ENCODE measurements at places on chromosomes 4 and X.

GRCh38 chr4:56127716-56128115 lies 179.0 kb downstream of the CEP135 start:
- DNase-seq: peak; percentile 59

- DNase-seq: peak; percentile 76
These were observed 83.2 kb upstream of the ARHGAP24 start for GRCh38 chr4:85391589-85392410.

DNA sequence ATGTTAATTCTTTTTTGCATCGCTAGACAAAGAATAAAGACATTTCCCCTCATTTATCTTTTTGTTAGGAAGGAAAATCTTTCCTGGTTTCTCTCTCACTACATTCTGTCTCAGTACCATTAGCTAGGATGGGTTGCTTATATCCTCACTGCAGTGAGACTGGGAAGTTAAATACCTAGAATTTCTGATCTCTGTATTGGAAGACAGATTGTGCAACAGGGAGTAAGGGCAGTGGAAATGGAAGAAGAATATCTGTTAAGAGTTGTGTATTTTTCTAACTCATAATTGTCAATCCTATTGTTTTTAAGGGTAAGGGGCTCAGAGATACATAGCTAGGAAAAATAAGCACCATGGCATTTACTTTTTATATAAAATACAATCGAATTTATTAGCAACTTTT lies 19.6 kb downstream of the PTPN13 start:
- no peak for DNase-seq

DNA sequence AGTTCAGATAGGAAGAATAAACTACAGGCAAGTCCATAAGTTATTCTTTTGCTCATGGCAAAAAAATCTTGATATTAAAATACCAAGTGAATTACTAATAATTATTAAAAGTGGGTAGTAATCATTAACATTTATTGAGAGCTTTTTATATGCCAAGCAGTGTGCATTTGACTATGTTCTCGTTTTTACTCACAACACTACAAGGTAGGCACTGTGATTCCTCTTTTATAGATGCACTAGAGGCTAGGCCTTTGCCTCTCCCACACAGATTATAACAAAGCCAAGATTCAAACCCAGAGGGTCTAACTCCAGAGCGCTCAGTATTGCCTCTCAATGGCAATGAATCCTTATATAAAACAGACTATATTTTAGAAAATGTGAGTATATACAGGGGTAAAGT lies 254.2 kb downstream of the NAF1 start:
- no peak for DNase-seq

GRCh38 chr4:185396724-185397385 lies at the start of gene ANKRD37:
Gene ANKRD37 (plus strand): TSS chr4:185396841. CDS start chr4:185396924, 83 bp downstream.
- DNase-seq: peak; percentile 86

DNA sequence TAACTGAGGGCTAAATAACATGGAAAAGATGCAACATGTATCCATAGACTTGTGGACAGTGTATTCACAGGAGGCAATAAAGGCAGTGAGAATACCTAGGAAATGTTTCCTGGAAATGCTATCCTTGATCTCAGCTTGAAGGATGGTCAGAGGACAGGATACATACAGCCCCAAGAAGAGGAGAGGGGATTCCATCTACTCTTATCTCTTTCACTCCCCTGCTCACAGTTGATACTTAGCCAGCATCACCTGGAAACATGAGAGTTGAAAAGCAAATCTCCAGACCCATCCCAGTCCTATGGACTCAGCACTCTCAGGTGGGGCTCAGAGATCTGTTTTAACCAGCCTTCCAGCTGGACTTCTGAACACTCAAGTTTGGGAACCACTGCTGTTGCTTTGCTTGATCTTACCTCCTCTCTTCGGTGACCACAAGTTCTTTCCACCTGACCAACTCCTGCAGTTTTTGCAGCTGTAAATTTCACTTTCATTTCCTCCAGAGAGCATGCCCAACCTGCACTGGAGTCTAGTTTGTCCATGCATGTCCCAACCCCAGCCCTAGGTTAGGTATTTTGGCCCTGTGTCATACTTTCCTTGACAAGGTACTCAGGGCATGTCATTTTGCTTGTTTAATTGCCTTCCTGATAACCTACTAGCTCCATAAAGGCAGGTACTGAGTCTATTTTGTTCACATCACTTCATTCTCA lies 10.4 kb downstream of the RELL1 start:
- DNase-seq: no peak

- peak; percentile 63 for DNase-seq
These were observed 204.1 kb downstream of the LDB2 start for GRCh38 chr4:16694173-16694883.

GRCh38 chr4:41428601-41429279 lies 109.2 kb upstream of the LIMCH1 start:
- no peak for DNase-seq

DNA sequence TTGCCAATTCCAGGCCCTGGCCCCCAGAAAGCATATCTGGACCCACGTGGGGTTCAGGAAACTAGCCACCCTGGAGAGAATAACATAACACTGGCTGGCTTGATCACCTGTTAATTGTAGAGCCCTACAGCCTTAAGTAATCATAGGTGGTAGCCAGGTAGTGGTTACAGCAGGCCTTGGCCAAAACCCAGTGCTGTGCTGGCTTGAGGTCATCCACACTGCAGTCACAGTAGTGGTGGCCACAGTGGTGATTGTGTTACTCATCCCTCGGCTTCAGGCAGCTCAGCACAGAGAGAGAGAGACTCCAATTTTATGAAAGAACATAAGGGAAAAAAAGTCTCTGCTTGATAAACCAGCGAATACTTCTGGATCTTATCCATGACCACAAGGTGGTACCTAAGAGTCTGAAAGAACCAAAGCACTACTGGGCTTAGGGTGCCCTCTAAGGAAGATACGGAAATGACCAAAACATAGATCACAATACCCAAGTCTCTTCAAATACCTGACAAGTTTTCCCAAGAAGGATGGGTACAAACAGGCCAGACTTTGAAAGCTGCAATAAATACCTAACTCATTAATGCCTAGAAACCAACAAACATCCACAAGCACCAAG lies 46.6 kb upstream of the CDX4 start:
- no peak for DNase-seq

DNA sequence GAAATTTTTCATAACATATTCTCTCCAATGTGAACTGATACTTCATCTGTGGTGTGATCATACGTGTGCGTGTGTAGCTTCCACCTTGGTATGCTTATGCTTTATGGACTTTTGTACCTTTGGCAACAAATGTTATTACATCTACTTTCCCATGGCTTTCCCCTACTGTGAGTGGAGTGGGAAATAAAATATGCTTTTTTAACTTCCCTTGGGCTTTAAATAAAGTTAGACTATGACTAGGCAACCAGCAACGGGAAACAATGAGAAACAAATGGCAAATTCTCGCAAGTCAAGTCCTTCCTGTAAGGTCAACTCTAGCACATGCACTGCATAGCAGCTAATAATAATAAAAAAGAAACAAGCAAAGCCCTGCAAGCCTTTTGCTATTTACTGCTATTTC lies 205.0 kb upstream of the PDE5A start:
- peak; percentile 77 for DNase-seq

- peak; percentile 39 for DNase-seq
These were observed 22.2 kb downstream of the SPINK2 start for GRCh38 chr4:56799161-56799759.

DNA sequence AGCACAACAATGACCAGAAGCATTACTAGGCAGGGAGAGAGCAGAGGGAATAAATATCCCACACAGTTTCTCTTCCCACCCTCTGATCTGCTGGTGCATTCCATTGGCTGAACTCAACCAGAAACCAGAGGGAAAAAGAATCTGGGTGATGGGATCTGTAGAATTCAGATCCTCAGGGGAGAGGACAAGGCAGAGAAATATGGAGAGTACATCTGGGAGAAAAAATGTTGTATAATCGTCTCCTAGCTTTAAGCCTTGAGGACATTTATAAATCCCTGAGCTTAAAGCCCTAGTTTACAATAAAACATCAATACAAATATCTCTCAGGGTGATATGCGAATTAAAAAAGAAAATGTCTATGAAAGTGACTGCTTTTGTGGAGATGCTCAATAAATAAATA lies 368.1 kb upstream of the MAD2L1 start:
- DNase-seq: no peak

DNA sequence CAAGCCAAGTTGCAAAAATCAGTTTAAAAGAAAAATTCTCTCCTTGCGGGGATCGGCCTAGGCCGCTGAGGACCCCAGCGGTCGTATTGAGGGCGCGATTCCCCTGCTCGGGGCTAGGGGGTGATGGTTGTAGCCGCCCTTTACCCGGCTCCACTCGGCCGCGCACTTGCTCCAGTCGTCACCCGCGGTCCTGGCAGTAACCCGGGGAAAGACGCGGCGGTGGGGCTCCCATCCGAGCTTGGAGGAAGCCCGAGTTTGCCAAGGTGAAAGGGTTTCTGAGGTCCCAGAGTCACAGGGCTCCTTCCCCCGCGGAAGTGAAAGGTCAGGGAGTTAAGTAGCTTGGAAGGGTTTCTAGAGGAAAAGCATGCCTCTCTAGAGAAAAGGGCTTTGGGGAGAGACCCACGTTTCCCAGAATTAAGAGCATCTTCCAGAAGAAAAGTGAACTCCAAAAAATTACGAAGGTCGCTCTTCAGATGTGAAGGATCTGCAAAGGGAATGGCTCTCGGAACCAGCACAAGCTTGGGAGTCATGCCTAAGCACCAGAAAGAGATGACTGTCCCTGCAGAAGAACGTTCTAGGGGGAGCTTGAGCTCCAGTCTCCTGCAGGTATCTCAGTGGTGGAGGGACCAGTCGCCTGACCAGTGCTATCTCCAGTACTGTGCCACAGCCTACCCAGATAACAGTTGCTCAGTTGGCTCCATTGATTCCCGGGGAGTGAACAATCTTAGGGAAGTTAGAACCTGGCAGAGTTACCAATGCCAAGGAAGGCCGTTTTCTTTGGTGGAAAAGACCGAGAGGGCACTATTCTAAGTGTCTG lies 875 bp downstream of the LAP3 start:
- peak; percentile 53 for DNase-seq

DNA sequence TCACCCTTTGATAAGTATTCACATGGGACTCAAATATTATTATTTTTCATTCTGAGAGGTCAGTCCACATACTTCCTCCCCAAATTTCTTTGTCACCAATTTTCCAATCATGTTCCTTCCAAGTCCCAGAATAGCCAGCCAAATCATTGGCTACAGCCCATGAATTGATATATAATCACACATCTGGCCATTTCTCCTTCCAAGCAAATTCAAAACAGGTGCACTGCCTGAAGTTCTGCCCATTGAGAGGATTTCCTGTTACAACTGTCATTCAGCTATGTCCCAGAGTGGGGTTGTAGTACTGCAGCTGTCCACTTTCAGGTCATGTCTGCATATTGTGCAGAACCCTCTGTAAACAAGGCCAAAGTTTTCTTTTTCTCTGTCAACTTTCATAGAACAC lies 347.8 kb downstream of the GRID2 start:
- DNase-seq: peak; percentile 64

GRCh38 chr4:158259955-158260575 lies 49.8 kb downstream of the TMEM144 start:
- peak; percentile 42 for DNase-seq

DNA sequence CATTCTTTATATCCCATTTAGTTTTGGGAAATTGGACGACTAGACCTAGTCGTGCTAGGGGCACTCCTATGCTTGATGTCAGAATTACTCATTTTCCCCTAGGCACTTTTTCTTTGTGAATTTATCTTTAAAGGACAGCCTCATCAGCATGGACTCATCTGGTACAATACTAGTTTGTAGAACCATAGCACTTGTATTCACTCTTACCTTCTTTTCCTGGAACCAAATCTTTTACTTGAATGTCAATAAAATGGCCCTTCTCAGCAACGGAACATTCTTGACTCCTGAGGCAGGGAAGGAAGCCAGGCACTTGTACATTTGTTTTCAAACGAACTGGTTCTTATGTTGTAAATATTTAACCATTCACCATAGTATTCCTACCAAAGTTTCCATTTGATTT lies 187.1 kb downstream of the SHROOM3 start:
- peak; percentile 66 for DNase-seq

DNA sequence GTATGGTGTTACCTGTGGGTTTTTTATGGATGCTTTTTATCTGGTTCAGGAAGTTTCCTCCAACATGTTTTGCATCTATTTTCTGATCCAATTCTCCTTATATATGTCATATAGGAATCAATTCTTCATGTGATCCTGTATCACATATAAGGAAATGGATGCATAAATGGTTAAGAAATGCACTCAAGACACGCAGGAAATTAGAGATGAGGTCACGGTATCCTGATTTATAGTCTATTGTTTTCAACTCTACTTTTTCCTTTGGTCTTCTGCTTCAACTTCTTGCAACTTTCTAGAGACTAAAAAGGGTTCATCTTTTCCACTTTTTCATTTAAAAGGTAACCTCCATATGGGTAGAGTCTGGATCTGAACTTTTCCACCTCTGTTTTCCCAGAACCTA lies 33.6 kb upstream of the IL13RA1 start:
- no peak for DNase-seq

DNA sequence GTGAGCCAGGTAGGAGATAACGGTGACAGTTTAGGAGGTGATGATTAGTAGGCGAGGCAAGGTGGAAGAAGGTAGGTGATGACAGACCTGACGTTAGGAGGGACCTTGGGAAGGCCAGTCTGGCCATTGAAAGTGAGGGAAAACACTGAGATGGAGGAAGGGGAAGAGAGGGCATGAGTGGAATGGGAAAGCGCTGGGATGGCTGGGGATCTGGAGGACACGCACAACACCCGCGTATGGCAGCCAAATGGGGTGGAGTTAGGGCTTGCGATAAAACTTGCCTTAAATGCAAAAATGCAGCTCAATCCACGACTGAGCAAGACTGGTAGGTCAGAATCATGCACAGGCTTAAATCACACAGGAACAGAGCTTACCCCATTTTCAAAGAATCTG lies 605 bp upstream of the CDKL2 start:
- no peak for DNase-seq

DNA sequence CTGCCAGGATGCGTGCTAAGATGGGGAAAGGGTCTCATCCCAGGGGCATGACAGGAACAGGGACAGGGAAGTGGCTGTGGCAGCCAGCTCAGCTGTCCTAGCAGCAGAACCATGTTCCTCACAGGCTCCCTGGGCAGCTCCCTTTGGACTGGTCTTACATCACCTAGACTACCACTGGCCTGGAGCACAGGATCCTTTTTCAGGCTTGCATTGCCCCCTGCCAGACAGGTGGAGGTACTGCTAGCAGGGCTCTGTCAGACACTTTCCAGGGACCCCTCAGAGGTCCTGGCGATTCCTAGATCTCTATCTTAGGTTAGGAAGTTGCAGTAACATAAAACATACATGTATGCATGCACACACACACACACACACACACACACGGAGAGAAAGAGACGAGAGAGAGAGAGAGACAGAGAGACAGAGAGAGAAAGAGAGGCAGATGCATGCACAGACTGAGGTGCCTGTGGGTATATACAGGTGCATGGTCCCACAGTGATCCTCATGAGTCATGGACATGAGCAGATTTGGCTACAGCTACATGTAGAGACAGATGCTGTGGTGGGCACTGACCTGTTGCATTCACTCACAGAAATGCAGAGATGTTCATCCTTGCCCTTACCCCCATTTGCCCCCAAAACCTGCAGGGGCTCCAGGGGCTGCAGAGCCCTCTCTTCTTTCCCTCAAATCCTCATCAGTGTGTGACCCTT lies 63.6 kb downstream of the STARD8 start:
- DNase-seq: peak; percentile 39

GRCh38 chrX:20378233-20378920 lies 111.7 kb upstream of the RPS6KA3 start:
- no peak for DNase-seq

Measured in muscle of leg (tissue), 16 donors.